ENCODE measurements at places on chromosomes 2 and 18.

DNA sequence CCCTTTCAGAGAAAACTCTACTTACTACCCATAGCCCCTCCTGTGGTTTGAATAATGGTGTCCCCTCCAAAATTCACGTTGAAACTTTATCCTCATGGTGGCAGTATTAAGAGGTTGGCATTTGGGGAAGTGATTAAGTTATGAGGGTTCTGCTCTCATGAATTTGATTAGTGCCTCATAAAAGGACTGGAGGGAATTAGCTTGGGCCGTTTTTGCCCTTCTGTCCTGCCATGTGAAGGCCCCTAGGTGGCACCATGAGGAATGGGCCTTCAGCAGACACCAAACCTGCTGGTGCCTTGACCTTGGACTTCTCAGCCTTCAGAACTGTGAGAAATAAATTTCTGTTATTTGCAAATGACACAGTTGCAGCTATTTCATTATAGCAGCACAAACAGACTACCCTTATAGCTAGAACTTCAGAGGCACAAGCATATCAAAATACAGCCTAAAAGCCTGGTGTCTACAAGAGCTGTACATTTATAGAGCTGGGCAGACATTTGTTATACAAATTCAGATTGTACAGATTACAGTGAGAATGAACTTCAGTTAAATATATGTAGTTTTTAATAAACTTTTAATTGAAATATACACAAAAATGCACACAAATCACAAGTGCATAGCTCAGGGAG is 2.6 kb upstream of the PTPN2 start:
- no peak for DNase-seq

- peak; percentile 53 for DNase-seq
Observed at GRCh38 chr2:217713395-217714286, 289.2 kb downstream of the TNS1 start.

- DNase-seq: no peak
Observed at GRCh38 chr2:143575340-143575739, 446.1 kb downstream of the ARHGAP15 start.

DNA sequence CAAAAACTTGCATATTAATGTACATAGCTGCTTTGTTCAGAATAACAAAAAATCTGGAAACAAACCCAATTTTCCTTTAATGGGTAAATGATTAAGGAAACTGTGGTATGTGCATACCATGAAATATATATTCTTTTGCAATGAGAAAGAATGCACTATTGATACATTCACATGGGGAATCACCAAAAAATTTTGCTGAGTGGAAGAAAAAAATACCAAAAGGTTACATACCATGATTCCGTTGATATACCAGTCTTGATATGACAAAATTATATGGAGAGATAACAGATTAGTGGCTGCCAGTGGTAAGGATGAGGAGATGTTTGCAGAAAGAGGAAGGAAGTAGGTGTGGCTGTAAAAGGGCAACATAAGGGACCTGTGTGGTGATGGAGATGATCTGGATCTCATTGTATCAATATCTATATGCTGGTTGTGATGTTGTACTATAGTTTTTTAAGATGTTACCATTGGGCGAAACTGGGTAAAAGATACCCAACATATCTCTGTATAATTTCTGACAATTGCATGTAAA is 54.6 kb upstream of the BCL2L11 start:
- DNase-seq: no peak

DNA sequence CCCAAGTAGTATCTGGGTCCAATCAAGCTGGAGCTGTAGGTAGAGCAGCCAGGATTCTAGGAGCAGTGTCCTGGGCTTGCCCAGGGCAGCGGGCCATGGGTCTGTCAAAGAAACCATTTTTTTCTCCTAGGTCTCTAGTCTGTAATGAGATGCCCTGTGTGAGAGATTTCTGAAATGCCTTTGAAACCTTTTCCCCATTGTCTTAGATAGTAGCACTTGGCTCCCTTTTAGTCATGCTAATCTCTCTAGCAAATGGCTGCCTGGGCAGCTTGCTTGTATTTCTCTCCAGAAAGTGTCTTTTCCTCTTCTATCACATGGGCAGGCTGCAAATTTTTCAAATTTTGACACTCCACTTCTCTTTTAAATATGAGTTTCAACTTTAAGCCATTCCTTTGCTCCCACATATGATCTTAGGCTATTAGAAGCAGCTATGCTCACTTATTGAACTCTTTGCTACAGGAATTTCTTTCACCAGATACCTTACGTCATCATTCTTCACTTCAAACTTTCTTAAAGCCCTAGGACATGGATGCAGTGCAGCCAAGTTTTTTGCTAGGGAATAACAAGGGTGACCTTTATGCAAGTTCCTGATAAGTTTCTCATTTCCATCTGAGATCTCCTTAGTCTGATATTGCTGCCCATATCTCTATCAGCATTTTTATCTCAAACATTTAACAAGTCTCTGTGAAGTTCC is 890.2 kb upstream of the VRK2 start:
- DNase-seq: no peak

- no peak for DNase-seq
Observed at GRCh38 chr18:31209041-31209440, 46.4 kb upstream of the DSC1 start.

DNA sequence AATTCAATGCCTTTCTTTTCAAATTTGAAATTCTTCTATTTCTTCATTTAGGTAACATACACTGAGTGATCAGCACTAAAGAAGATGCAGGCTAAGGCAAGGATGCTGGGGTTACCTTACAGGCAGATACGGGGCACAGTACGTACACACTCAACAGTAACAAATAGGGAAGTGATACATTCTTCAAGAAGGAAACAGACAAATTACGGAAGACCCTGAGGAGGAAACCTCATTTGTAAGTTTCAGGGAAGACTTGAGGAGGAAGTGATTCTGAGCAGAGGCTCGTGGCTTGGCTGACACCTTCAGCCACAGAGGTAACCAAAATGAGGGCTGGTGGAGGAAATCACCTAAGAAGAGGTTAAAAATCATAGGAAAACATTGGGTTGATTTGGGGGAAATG is 1108.3 kb upstream of the KLHL29 start:
- no peak for DNase-seq

GRCh38 chr2:224611938-224612337 is 26.8 kb upstream of the CUL3 start:
- no peak for DNase-seq

GRCh38 chr2:29307519-29307918 is 192.3 kb downstream of the CLIP4 start:
- no peak for DNase-seq

GRCh38 chr2:148994341-148994740 is 44.2 kb upstream of the LYPD6B start:
- no peak for DNase-seq

- DNase-seq: no peak
Observed at GRCh38 chr18:31553800-31554199, 37.9 kb upstream of the TTR start.

DNA sequence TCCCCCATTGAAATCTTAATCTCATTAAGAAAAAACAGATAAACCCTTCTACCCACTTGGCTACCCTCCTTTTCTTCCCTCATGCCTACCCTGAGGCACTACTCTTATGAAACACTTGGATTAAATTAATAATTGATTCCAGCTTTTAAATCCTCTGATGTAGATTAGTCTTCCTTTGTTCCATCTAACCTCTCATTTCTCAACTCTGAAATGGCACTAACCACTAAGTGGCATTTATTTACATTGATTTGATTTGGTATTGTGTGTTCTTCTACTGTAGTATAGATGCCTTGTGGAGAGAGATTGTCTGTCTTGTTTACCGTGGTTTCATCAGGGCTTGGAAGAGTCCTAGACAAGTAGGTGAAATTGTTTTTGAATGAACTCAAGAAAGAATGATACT is 26.7 kb downstream of the ITGA4 start:
- DNase-seq: no peak

DNA sequence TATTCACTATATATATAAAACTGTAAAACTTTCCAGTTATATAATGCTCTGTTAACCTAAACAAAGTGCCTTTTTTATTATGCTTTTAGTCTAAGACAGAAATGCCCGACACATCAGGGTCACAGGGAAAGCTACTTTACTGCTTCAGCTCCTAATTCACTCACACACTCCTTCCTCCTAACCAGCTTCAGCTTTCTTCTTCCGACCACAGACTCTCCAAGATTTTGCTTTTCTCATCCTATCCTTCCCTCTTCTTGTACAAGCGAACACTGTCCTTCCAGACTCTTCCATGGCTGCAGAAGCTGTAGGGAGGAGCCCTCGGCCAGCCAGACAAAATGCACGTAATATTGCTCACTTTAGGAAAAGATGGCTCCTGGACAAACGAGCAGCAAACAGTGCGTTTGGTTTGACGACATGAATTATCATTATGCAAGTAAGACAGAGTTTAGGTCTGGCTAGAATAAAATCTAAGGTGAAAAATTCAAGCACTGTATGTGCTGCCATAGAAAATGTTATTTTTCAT is 47.5 kb upstream of the HNRNPA3 start:
- no peak for DNase-seq

DNA sequence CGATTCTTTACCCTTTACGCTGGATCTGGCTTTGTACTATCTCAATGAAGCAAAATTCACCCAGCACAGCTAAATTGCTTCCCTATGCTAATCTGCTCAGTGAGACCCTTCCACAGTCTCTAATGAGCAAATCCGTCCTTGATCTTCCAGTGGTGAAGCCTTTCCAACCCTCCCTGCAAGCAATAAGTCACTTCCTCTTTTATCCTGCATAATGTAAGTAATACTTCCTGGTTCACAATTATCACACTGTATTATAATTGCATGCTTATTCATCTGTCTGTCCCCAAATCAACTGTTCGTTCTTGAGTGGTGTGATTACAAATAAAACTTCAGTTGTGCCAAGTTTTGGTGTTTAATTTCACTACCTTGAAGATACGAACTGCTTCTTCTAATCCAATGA is 404.0 kb downstream of the ADCYAP1 start:
- no peak for DNase-seq

All from stimulated activated CD4-positive, alpha-beta T cell treated with anti-CD3 and anti-CD28 coated beads, Interleukin-4, amount 100 ng/mL, for 4 hours (primary cell).